EH (cell line): ENCODE measurements at places on chromosomes 3 and 15.

DNA sequence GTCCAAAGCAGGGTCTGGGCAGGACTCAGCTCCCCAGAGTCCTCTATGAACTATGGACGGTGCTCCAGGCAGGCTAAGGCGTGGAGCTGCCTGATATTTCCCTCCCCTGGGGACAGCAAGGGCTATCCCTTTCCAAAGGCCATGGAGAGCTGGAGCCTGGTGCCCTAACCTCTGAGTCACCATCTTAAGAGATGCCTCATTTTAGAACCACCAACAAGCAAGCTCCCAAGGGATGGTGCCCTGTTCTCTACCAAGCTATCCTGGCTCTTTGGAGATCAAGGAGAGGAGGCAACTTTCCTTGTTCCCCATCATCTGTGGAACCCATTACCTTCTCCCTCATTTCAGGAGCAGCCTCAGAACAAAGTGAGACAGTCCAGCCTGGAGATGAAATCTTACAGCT lies 15.7 kb downstream of the STARD5 start:
- DNase-seq, result no peak

DNA sequence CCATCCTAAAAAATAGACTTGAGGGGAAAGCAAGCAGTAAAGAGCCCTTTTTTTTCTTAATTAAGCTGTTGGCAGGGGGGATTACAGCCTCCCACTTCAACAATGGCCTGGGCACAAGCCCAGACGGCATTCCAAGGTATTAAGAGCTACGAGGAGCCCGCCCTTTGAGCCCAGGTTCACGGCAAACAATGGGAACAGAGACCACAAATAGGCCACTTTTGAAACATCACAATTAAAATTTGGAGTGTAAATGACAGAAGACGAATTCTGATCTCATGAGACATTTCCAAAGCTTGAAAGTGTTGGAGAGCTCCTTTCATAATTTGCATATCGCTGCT lies 8.9 kb downstream of the CHSY1 start:
- DNase-seq, result peak; percentile 45

DNA sequence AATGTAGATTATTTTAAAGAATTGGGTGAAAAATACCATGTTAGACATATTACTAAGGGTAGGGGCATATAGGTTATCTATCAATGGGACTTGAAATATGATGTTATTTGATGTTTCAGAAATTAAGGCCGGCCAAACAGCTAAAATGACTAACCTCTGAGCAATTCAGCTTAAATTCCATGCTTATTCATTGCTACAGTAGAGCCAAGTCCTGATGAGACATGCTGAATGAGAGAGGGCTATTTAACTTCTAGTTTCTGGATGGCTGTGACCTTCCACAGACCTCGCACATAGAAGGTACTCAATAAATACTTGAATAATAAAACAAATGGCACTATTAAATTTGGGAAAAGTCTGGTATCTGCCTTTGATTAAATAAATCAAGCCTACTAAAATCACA lies 175.6 kb upstream of the WNT5A start:
- peak; percentile 76 for DNase-seq

DNA sequence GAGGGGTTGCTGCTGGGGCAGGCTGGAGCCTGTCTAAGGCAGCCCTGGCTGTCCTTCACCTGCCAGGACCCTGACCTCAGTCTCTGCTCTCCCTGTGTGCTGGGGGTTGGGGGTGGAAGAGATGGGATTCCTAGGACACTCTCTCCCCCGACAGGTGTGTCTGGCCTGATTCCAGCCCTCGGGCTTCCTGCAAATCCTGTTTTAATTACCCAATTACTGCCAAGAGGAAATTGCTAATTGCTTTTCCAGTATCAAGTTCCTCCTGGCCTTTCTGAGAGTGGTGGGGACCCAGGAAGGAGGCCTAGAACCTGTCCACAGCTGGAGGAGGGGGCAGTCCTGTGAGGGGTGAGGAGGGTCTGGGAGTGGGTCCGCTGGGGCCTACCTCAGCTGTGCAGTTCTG lies 15.8 kb downstream of the PLXNA1 start:
- DNase-seq, result no peak

DNA sequence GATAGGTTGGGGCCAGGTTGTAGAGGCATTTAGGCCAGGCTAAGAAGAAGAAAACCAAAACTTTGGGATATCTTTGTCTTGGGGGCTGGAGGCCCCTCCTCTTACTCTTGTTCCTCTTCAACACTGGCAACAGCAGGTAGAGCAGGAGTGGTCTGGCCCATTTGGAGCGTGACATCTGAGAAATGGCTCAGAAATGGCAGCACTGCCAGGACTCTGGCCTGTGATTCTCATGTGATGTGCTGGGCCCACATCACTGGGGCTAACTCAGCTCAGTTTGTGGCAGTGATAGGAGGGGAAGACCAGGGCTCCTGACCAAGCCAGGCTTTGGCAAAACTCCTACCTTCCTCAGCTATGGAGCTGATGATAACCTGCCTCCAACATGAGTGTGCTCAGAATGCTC lies 18.5 kb downstream of the PATL2 start:
- DNase-seq, result no peak

DNA sequence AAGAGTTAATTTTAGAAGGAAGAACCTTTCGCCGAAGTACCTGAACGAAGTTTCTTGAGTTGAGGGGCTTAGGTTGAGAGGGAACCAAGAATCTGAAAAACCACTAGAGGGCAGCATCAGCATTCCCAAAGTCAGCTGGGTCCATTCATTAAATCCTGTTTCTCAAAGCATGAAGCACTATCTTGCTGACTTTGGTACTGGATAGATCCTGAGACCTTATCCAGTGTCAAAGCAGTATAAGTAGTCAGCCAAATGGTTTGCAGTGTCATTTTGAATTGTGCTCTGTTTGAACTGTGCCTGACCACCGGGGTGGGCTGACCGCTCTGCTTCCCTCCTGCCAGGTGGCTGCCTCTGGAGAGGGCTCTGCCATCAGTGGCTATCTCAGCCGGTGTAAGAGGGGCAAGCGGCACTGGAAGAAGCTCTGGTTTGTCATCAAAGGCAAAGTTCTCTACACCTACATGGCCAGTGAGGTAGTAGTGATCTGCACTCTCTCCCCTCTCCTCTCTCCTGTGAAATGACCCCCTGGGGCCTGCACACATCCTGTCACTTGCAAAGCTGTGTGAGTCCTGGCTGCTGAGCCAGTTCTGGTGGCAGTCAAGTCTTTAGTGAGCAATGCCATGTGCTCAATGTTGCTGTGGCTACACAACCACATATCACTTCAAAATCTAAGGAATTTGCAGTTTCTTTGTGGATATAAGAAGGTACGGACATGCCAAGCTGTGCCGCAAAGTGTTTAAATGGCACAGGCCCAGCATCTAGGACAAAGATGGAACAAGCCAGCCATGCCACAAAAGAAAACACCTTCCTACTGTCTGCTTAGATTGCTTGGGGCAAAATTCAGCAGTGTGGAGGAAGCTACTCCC lies 21.4 kb upstream of the NR2C2 start:
- peak; percentile 68 for DNase-seq

DNA sequence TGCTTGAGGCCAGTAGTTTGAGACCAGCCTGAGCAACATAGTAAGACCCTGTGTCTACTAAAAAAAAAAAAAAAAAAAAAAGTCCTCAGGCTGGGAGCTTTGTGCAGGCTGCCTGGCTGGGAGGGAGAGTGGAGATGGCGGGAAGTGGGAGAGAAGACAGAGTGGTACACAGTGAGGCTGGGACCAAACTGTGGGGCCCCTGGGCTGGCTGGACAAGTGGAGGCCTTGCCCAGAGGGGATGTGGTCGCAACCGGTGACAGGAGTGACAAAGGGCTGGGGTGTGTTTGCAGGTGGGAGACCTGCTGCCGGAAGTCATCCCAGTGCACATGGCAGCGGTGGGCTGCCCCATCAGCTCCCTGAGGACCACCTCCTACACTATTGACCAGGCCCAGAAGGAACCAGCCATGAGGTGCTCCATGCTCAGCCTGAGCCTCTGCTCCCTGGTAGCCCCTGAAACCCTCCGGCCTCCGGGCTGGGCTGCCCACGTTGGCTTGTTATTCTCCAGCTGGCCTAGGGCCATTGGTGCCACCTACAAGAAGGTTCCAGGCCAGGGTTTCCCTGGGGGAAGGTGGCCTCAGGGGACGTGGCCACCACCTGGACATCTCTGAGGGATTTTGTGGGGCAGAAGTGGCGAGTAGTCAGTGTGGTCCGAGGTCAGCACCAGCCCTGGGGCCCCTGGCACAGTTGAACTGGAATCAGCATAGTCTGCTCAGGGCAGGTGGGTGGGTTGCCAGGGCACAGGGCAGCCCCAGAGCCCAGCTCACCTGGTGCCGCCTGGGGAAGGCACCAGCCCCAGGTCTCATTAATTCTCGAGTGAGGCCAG lies 22.7 kb downstream of the ACAA1 start:
- no peak for DNase-seq

- no peak for DNase-seq
These were observed 40.2 kb upstream of the TLE3 start for GRCh38 chr15:70137967-70138366.

DNA sequence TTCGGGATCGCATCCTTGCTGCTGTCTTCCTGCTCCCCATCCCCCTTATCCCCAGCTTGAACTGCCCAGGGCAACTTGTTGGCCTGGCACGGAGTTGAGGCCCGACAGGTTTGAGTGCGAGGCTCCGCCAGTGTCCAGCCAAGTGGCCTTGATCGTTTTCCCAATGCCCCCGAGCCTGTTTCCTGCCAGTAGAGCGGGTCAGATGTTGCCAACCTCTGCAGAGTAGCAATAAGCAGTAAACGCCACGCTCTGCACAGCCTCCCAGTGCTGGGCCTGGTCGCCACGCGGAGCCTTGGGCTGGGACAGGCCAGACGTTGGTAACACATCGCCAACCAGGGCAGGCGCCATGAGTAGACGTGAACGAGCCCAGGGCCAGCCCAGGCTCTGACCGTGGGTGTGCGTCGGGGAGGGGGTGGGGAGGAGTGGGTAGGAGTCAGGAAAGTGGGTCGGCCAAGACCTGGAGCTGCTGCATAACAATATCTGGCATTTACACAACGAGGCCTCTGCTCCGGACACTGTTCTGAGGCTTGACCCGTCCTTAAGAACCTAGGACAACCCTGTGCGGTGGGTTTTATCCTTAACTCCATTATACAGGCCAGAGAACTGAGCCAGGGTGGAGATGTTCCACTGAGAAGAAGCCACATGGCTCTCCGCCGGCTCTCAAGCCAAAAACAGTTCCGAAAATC lies 444 bp upstream of the ABHD14A start:
- no peak for DNase-seq

DNA sequence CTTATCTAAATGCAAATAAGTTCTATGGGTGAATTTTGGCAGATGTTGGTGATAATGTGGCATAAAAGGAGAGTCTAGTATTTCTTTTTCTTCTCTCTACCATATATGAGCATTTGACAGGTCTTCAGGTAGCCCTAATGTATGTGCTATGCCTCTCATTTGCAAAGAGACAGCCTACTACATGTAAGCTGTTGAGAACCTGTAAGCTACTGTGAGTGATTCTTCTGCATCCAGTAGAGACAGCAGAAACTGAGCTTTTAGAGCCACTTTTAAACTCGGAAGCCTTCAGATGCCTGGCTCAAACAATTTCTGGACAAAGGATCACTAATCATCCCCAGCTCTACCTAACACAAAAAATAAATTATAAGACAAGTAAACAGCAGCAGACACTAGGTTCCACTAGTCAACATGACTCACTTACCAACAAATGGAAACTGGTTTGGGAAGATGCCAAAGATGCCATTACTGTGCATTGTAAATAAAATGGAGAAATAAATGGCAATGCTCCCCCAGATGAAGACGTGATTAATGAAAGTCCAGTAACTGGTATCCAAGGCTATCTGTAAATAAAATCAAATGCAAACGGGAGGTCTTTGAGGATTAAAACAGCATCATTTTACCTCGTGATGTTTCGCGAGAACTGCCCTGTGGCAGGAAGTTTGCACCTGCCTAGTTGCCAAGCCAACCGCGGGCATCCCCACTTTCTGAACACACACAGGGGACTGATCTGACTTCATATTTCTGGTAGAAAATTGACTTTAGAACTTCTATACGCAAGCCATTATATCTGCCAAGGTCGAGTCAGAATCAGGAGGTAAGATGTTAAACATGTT lies 245.3 kb downstream of the DTWD1 start:
- DNase-seq, result peak; percentile 50

DNA sequence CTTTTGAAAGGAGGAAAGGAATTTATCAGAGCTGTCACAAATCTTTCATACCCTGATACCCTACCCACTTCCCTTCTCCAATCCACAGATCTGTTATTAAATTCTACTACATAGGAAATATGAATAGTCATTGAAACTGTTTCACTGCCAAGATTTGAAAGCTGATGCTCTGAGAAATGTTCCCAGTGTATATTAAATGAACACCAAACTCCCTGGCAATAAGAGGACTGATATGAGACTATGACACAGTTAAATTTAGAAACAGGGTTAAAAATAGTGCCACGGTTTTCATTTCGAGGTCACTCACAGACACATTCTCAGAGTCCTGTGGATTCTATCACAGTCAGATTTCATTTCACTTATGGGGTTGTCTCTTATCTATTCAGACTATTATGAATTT lies 27.2 kb upstream of the GBE1 start:
- no peak for DNase-seq

- DNase-seq, result no peak
These were observed 756.7 kb downstream of the NR2F2 start for GRCh38 chr15:97087006-97087741.

- no peak for DNase-seq
These were observed 1.1 kb upstream of the GPR15 start for GRCh38 chr3:98530676-98531075.

- DNase-seq, result no peak
These were observed 4.8 kb upstream of the ESYT3 start for GRCh38 chr3:138429665-138430064.

DNA sequence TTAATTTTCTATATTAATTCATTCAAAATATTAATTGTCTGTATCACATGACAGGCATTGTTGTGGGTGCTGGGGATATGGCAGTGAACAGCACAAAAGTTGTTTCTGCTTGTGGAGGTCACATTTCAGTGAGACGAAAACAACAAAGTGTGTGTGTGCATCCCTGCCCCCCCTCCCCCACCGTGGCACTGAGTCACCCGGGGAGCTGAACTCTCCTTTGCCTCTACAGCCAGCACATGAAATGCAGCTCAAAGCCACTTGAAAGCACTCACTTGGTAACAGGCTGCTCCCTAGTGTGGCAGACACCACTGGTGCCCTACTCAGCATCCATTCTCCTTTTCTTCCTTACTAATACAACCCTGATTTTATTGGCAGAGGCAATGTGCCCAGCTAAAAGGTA lies 16.9 kb upstream of the SCAMP5 start:
- peak; percentile 31 for DNase-seq

DNA sequence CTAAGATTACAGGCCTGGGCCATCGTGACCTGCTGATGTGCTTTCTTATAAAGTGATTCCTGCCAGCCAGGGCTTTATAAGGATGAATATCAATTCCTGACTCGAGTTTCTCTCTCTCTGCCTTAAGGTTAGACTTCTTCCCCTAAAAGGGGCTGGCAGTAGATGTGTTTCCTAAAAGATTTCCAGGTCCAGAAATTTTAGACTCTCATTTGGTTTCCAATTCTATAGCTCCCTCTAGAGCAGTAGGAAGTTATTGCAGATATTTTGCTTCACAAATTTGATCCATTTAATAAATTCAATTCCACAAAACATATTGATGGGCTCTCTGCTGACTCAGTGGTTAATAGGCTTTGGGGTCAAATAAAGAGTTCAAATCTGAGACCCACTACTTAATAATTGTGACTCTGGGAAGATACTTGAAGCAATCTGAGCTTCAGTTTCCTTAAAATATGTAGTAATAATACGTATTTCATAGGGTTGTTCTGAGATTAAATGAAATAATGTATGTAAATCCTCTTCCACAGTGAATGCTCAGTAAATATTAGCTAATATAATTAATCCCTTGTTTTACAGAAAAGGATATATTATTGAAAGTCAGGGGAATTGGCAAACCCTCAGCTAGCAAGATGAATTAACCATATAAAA lies 2.1 kb downstream of the TRIM69 start:
- DNase-seq, result peak; percentile 66

- peak; percentile 40 for DNase-seq
These were observed 6.6 kb downstream of the ARRDC4 start for GRCh38 chr15:97966924-97967620.
